GM20000 (cell line): ENCODE measurements at places on chromosomes 16 and 17.

DNA sequence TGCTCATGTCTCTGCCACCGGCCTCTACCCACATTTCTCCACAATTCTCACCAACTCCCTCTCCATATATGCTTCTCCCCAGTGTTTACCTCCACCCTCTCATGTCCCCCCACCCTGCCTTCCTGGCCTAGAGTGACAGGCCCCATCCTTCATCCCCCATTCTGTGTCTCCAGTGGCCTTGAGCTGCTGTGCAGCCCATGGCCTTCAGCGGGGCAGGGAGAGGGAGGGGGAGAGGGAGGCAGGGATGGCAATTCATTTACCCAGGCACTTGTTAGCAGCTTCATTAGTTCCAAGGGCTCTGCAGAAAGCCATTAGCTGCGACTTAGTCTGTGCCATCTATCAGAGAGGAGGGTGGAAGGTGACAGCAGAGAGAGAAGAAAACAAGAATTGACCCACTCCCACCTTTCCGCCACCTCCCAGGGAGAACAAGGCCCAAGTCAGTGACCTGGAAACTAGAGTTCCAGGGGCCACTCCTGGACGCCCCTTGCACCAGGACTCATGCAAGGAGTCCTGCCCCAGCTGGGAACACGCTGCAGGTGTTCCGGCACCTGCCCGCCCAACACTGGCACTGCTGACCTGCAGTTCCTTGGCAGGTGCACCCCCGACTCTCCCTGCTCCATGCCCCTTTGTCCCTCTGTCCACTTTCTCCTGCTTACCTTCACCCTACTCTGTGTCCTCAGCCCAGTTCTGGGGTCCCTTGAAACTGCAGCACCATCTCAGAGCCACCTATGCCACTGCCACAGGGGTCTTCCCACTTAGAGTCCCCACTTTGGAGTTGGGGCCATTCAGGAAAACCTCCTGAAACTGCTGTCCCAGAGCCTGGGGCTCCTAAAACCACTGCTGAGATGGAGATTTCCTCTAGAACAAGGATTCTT is 23.5 kb upstream of the PYY start:
- DNase-seq, result no peak

DNA sequence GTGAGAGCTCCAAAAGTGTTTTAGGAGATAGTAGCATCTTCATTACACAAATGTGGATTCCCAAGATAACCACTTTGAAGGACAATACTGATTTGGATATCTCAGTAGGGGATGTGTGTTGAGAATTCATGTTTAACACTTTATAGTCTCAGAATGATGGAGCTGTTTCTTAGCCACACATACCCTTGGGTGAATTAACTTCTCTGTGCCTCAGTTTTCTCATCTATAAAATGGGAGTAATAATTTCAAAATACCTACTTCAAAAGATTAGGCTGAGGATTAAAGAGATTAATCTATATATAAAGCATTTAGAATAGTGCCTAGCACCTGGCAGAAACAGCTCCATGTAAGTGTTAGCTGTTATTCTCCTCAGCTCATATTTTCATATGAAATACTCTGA is 19.0 kb downstream of the LPCAT2 start:
- no peak for DNase-seq

GRCh38 chr16:15707332-15707731 is 57.3 kb downstream of the NDE1 start:
- no peak for DNase-seq

DNA sequence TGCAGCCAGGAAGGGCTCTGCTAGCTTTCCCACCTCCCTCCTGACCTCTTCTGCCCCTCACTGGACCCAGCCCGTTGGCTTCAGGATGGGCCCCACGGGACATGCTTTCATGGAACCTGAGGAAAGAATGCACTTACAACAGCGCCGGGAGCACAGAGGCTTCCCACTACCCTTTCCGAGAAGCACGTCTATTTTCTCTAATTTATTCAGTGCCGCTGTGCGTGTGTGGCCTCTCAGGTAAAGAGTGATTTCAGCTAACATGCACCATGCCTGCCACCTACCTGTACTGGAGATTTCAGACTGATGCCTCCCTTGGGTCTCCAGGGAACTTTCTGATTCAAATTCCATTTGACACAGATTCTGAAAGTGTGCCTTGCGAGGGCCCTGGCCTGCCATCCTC is 140.1 kb downstream of the CYLD start:
- no peak for DNase-seq

GRCh38 chr17:27200476-27200875 is 93.4 kb upstream of the WSB1 start:
- no peak for DNase-seq
